T47D (cell line): ENCODE measurements at places on chromosomes 6 and 20.

DNA sequence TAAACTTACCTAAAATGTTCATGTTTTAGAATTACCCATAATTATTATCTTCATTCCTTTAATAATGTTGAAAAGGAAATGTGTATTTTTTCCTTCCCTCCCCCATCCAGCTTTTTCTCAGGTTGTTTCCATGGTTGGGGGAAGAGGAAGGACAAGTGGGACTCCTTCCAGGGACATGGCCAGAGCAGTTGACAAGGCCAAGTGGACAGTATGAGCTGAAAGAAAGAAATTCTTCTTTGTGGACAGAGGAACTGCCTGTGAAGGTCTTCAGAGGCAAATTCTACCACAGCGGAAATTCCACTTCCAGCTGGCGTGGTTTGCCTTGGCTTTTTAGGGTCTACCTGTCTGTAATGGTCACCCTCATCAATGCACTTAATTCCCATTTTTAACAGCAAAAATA, 33.8 kb downstream of the RIN2 start:
- no peak for DNase-seq

DNA sequence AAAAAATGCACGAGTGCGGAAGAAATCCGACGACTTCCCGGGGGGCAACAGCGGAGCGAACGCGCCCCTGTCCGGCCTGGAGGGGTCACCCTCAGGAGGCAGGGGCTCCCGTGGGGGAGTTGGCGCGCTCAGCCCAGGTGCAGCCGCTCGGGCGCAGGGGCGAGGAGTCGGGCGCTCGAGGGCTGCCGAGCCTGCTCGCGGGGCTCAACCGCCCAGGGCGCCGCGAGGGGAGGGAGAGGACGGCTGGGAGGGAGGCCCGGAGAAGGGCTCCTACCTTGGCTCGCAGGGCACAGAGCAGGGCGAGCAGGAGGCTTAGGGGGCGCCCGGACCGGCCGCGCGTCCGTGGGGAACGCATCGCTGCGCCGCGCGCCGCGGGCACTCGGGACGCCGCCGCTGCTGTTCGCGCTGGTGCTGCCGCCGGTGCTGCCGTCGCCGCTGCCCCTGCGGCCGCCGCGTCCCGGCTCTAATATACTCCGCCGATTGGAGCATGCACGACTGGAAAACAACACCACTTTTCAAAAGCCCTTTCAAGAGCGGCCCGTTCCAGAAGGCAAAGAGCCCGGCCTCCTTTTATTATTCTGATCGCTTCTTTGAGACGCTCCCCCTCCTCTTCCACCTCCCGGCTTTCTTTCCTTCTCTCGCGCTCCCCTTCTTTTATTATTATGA, 490 bp downstream of the JAG1 start:
- DNase-seq = no peak

- no peak for DNase-seq
Observed at GRCh38 chr6:139534472-139535115, 160.1 kb upstream of the CITED2 start.

- DNase-seq = no peak
Observed at GRCh38 chr6:154122195-154122925, 83.3 kb downstream of the OPRM1 start.

- DNase-seq = no peak
Observed at GRCh38 chr20:59705651-59706399, 101.5 kb downstream of the PHACTR3 start.

- DNase-seq = no peak
Observed at GRCh38 chr20:8912731-8913130, 156.2 kb upstream of the PLCB4 start.

DNA sequence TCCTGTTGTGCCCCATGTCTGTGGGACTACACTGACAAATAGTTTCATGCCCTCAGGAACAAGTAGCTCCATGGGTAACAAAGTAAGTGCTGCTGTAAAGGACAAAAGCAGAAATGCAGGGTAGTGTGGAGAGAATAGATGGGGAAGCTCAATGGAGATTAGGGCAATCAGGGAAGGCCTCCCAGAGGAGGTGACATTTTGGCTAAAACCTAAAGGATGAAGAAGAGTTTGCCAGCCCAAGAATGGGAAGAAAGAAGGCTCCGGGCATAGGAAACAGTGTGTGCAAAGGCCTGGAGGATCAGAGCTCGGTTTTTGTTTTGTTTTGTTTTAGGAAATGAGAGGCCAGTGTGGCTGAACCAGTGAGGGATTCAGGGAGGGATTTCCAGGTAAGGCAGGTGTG, 43.6 kb upstream of the FAM83D start:
- DNase-seq = no peak

DNA sequence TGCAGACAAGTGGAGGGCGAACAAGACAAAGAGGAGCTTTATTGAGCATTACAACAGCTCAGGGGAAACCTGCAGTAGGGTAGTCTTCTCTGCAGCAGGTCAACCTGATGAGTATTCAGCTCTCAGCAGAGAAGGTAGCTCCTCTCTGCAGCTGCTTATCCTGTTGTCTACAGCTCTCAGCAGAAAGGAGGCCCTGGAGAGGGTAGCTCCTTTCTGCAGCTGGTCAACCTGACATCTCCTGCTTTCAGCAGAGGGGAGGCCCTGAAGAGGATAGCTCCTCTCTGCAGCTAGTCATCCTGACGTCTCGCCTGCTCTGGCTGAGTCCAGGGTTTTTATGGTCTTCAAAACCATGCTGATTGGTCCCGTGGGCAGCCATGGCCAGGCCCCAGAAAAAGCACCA, 113.6 kb downstream of the CD24 start:
- no peak for DNase-seq

GRCh38 chr6:149429427-149430360, 29.6 kb downstream of the SUMO4 start:
- no peak for DNase-seq

- peak; percentile 39 for DNase-seq
Observed at GRCh38 chr6:32439602-32440214, at the start of gene HLA-DRA. TSS of gene HLA-DRA (plus strand) at chr6:32439887. CDS start at chr6:32439951, 64 bp downstream.

DNA sequence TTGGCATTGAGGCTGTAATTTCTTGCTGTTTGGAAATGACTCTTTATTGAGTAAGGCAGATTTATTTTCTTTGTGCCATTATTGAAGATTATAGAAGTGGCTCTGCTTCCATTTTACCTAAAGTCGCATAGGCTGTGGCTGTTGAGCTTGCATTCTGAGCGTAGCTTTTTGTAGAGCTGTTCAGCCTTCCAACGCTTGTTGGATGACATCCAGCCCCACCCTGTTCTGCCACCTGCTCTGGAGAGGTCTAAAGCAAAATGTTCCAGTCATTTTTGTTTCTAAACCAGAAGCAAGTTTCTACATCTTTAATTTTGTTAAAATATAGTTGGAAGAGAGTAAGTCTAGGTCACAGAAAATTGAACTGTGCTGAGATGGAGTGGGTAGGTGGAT, 24.4 kb downstream of the UST start:
- DNase-seq = no peak

DNA sequence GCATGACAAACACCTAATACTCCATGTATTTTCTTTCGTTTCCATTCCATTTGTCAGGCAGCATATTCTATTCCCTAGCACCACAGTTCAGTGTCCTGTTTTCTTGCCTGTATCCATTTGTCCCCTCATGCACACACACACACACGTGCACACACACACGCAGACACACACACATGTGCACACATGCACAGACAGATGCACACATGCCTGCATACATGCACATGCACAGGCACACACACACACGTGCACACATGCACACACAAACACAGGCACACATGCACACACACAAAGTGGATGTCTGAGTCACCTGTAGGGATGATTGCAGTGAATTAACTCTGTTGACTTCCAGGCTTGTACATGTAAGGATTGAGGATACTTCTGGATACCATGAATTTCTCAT, 226.7 kb upstream of the SYNDIG1 start:
- DNase-seq = no peak
